Ovary (tissue), 10 donors: ENCODE measurements at places on chromosomes 2 and 18. TPM values are rescaled to one million over a fixed set of nuclear protein-coding genes. Genes with fewer than 3 reads are reported as not detected.

- H3K36me3 ChIP-seq: no peaks in the 10 kb centered on the region
- no peak for DNase-seq
- H3K4me3 ChIP-seq: no peak overlapping the region
- no peaks in the 10 kb centered on the region for H3K4me1 ChIP-seq
- H3K27me3 ChIP-seq: no peaks in the 10 kb centered on the region
- H3K27ac ChIP-seq: no peak overlapping the region
Observed at GRCh38 chr2:139477618-139478017, 697.4 kb upstream of the NXPH2 start.

DNA sequence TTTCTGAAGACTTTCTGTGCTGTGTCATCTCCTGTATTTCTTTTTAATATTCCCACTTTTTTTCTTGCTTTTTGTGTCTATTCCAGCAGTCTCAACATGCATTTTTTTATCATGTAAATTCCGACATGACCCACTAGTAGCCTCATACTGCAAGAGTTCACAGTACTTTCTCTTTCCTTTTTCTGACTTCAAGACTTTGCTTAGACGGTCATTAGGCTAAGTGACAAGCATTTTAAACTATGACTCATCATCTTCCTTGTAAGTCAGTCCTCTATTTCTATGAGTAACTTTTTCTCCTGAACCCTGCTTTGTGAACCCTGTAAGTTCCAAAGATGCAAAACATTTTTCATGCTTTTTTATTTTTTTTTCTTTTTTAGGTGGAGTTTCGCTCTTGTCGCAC lies 381.2 kb downstream of the TXNL1 start:
- no peaks in the 10 kb centered on the region for H3K36me3 ChIP-seq
- no peaks in the 10 kb centered on the region for H3K4me1 ChIP-seq
- no peak overlapping the region for H3K4me3 ChIP-seq
- H3K27me3 ChIP-seq: no peaks in the 10 kb centered on the region

Gene ALPP
- 0.20 TPM for total RNA-seq

Gene LTBP1
- total RNA-seq: 23.9 TPM
